NCI-H774 (cell line): ENCODE measurements at places on chromosomes 5 and 9.

GRCh38 chr9:99114846-99115500, 10.1 kb downstream of the TGFBR1 start:
- no peak for DNase-seq

DNA sequence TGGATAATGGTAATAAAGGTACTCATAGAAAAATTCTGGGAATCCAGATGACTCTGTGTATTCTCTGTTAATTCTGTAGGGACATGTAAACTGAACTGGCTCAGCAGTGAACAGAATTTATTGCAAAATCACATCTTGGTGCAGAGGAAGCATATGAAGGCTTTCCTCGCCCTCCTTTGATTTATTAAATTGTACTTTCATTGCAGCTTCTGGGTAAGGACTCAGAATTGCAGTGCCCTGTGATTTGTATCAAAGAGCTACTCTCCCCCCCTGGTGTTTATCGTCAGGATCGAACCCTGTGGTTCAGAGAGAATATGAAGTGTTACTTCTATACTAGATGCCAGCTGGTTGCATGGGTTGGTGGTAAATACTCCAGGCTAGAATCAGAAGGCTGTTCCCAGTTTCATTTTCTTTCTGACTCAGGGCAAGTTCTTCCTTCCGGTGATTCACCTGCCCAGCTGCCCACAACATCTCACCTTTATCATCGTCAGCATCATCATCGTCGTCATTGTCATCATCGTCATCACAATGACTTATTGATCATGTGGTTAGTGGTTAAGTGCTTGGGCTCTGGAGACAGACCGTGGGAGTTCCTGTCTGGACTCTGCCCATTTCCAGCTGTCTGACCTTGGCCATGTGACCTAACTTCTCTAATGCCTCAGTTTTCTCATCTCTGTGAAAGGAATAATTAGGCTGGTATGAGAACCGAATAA, 238.8 kb downstream of the ARHGAP26 start:
- DNase-seq: no peak

- DNase-seq: no peak
These were observed 4.9 kb upstream of the AIF1L start for GRCh38 chr9:131091352-131091992.

DNA sequence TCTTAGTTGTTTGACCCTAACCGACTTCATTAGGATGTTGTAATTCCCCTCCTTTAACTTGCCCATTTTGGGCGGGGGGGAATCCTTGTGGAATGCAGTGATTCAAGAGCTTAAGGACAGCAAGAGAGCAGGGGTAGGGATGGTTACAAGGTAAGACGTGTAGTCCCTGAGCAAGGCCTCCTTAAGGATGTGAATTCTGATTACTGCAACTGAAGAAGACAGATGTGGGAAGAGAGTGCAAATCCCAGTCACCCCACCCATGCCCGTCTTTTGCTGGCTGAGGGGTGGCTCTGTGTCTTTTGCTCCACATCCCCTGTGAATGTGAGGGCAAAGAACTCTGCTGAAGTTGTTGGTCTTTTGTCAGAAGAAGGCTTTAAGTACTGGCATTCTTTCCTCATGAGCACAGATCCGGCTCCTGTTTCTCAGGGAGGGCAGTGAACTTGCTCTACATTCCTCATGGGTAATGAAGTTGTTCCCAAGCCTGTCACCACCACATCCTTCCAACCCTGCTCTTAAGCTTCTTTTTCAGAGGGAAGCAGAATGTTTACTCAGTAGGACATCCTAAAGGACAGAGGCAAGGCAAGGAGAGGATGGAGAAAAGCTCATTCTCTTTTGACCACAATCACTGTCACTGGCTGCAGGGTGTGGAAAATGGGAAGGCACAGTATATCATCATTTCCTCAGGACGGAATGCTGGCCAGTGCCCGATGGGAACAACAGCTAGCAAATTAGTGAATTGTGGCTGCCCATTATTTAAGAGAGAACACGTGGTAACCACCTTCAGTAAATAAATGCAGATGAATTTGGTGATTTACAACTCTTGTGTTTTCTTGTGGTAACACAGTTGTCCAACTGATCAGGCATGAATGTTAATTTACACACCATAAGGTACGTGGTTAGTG, 61.5 kb downstream of the RAI14 start:
- no peak for DNase-seq
